ENCODE measurements at places on chromosomes 3 and 15.

DNA sequence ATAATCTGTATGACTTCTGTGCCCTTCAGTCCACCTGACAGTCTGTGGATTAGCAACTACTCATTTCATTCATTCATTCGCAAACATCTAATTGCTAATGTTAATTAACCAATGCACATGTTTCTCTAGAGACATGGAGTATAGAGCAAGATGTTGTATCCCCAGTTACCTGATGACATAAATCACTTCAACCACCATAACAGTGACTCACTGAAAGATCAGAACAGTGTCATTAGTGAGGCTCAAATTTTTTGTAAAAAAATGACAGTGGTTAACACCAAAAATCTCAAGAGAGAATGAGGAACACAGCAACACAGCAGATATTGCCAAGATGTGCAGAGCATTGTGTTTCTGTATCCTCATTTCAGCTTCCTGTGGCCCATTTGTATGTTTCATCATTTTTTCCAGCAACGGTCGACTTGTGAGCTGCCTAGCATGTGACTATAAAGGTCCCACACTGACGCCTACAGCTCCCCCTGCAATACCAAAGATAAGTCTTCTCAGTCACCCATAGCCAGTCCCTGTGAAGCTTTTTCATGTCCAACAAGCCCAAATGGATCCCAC lies 3.7 kb upstream of the PLD1 start:
- no peak for DNase-seq

DNA sequence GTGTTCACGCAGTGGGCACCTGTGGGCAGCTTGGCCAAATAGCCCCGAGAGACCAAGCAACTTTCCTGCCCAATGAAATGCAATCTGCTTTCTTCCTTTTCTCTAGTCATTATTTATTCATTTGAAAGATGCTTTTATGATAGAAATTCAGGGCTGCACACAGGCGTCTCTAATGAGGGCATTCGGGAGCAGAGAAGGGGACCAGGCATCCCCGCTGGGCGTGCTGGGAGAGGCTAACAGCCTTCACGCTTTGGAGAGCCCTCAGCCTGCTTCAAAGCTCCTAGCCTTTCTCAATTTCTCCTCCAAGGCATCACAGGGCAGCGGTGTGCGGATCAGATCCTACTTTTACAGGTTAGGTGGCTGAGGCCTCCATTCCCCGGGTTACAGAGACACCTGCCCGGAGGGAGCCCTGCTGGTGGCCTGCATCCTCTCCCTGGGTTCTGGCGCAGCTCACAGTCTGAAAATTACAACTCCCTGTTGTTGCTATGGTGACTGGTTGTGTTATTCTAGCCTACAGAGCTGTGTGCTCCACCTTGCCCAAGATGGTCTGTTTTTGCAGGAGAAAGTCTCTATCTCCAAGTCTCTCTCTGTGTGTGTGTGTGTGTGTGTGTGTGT lies 21.8 kb upstream of the KLF13 start:
- DNase-seq: no peak

- no peak for DNase-seq
Measured at GRCh38 chr15:34078900-34079299, 22.8 kb downstream of the EMC7 start.

- DNase-seq: no peak
Measured at GRCh38 chr15:68054628-68055223, 611 bp downstream of the PIAS1 start.

- DNase-seq: no peak
Measured at GRCh38 chr3:122183521-122183892, at the start of gene CASR. Gene CASR, plus strand, starts transcription at chr3:122183668. Its CDS starts 70,522 bp downstream, at chr3:122254190.

- DNase-seq: no peak
Measured at GRCh38 chr15:77986891-77987764, 90.4 kb downstream of the TBC1D2B start.

DNA sequence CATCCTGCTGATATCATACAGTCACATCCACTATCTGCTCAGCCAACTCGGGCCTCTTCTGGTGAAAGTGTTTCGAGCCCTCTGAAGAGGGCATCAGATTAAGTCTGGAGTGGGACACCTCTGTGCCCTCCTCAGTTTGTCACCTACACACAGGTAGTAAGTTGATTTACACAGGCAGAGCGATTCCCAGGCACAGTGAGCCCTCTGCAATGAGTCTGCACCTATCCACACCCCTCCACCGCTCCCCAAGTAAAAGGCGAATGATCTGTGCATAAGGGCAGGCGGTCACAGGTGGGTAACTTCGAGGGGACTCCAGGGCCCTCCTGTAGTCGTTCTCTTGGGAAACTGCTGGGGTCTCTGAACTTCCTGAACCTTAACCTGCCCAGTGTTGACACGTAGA lies 152.0 kb downstream of the ATP10A start:
- DNase-seq: no peak

DNA sequence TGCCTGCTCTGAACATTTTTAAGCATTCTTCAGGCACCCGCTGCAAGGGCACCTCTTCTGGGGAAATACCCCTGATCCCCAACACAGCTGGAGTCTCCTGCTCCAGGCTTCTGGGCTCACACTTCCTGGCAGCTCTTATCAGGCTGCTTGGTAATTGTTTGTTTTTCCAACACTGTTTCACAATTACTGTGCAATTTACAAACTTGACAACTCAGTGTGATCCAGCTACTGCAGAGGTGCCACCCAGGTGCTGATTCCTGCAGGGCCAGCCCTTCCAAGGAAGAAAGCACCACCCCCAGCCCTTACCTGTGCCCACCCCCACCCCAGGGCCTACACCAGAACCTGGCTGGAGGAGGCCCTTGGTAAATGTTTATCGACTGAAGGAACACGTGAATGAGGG lies 66.5 kb downstream of the MAGEF1 start:
- no peak for DNase-seq

GRCh38 chr3:170670504-170670903 lies 84.6 kb upstream of the SLC7A14 start:
- DNase-seq: no peak

GRCh38 chr15:90060797-90061196 lies 41.5 kb downstream of the IDH2 start:
- no peak for DNase-seq

DNA sequence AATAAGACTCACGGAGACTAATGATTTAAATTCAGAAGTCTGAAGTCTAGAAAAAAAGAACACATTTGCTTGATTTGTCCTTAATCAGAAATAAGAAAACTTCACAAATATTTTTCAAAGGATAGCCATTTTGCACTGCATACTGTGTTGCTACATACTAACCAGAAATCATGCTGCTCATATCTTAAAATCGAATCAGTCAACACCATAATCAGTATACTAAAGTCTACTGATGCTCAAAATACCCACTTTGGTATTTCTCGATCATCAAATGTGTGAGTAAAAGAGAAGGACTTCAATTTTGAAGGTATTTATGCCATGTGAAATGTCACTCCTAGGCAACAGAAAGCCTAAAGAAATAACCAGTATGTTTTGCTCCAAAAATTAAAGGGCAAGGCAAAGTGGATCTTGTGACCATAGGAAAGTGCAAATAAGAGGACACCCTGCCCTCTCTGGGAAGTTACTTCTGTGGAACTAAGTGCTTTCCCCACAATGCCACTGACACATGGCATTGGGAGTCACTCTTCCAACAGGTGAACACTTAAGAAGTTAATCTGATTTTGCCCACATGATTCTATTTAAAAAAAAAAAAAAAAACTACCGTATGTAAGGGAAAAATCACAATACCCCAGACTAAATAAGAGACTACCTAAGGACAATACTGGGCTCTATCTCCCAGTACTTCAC lies 2.7 kb downstream of the LRIG1 start:
- DNase-seq: no peak

- DNase-seq: no peak
Measured at GRCh38 chr3:16429086-16429485, 84.4 kb downstream of the RFTN1 start.

DNA sequence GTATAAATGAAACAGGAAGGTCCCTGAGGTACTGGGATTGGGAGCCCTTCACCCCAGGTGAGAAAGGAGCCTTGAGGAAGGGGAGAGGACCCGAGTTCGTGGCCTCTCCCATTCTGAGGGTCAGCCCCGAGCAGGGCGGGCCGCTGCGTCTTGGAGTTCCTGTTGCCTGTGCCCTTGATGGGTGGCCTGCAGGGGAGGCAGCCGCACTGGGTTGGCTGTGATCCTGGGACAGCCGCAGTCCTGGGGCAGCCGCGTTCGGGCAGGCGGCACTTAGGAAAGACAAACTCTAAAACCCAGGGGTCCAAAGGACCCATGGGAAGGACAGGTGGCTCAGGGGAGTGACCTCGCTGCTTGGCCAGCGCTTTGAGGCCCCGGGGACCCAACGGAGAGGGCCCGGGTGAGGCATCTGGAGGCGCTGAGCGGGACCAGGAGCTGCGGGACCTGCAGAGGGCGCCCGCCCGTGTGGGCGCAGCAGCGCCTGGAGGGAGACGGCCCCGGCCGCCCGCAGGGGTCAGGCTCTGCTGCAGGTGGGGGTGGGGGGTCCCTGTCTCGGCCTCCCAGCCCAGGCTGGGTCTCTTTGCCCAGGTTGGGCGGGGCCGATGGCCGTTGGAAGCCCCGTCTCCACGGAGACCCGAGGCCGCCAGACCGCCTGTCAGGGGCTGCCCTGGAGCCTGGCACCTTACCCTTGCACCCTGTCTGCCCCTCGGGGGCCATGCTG lies 65.1 kb downstream of the HMCES start:
- no peak for DNase-seq

GRCh38 chr3:11385326-11385725 lies 113.1 kb downstream of the ATG7 start:
- DNase-seq: no peak

DNA sequence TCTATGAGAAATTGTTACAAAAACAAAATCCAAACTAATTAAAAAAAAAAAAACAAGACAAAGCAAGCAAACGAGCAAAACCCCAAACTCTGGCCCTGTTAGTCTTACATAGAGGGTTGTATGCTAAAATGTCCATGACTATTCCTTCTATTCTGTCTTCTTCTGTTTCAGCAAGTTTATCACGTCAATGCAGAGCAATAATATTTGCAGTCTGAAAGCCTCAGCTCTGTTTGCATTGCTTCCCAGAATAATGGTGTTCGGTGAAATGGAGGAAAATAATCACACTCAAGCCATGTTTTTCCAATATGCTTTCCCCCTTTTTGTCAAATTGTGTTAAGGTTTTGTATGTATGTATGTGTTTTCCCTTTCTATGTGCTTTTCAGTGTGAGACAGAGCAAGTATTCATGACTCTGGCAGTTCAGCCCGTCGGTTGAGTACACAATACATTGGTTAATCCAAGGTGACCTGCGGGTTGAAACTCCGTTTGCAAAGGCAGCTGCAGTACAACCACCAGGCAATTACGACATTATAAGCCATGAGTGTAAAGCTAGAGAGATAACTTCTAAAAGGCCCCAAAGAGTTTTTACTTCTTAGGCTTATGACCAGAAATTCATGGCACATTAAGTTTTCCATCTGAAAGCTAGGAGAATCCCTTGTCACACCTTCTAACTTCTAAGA lies 34.9 kb upstream of the MAGI1 start:
- DNase-seq: no peak

DNA sequence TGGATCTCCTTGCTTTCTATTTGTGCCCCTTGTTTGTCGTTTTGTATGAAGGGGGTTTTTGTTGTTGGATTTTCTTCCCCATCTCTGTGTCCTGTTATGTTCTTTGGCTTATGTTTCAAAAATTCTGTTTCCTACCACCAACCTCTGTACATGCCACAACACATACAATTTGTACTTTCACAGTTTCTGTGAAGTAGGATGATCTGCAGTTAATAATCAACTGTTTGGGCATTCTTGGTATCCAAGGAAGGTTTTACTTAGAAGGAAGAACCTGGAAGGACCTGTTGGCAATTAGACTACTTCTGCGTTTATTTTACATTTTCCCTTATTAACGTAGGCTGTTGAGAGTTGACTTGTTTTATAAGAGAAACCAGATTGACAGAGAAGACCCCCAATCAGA lies 8.3 kb downstream of the SETD5 start:
- DNase-seq: no peak

DNA sequence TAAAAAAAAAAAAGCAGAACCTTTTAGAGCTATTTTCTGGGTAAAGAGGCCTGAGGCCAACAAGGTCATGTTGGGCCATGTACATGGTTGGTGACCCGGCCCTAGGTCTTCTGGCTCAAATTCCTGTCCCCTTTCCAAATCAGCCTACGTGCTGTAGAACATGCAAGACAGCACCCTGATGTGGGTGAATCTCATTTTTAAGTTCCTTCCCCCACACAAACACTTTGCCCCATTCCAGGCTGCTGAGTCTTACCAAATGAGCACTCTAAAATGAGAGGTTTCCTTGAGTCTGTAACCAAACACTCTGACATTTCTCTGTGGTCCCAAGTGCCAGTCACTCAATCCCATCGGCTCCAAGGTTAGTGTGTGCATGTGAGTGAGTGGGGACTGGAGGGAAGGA lies 9.4 kb downstream of the BCL6 start:
- DNase-seq: no peak

GRCh38 chr3:111915905-111916304 lies 56.8 kb downstream of the PHLDB2 start:
- no peak for DNase-seq

- DNase-seq: no peak
Measured at GRCh38 chr15:29468899-29469298, 199.3 kb upstream of the NSMCE3 start.

- DNase-seq: no peak
Measured at GRCh38 chr15:52185151-52185561, 6.0 kb downstream of the GNB5 start.

DNA sequence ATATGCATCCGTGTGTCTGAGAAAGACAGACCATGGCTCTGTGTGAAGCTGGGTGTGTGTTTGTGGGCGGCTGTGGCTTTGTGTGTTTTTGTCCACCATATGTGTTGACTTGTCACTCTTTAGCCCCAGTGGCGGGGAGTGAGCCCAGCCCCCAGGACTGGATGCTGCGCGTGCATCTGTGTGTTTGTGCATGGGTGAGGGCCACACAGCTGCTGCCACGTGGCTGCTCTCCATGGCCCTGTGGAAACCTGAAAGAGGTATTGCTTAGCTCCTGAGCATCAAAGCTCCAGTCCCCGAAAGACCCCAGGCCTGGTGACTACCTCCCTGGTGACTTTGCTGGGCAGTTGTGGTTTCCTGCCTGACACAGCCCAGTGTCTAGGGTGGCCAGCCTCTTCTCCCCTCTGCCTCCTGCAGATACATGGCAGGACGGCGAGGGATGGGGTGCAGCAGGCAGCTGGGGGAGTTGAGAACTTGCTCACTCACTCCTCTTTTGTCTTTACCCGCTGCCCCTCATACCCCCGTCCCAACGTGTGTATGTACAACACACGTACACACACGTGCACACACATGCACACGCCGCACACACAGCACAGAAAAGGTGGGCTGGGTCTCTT lies 6.5 kb downstream of the EPHB3 start:
- DNase-seq: no peak

DNA sequence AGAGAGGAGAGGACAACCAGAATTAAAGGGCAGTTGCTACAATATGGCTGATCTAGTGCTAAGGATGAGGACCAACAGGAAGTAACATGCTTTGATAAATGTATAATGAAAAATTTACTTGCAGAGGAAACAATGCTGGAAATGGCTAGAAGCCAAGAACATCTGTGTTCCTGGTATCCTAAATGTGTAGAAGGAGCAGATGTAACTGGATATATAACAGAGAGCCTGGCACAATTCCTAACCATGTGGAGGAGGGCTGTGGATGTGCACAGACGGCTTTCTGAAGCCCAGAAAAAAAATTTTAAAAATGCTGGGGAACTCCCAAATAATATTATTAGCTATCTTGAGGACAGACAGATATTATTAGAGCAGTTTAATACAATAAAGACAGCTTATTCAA lies 159.4 kb upstream of the GBE1 start:
- DNase-seq: no peak

- no peak for DNase-seq
Measured at GRCh38 chr15:57290826-57291225, 85.5 kb upstream of the CGNL1 start.

- peak; percentile 54 for DNase-seq
Measured at GRCh38 chr3:46892285-46893145, 15.0 kb downstream of the PTH1R start.
